Activated naive CD4-positive, alpha-beta T cell treated with anti-CD3 and anti-CD28 coated beads, Interleukin-2, amount 50 U/mL, for 72 hours (primary cell): ENCODE measurements at places on chromosomes 7 and 10. TPM values are rescaled to one million over a fixed set of nuclear protein-coding genes. Genes with fewer than 3 reads are reported as not detected.

DNA sequence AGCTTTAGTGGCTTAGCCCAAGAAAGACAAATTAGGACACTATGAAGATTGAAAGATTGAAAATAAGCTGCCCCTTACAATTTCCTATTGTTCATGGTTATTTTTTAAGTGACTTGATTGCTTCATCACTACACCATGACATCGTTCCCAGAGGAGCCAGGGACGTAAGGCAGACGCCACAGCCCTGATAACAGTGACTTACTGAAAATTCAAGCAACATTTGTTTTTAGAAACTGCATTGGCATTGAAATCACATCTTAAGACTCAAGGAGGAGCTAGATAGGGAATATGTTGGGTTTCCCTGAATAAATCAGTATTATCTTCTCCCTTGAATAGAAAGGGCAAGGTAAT lies 38.7 kb upstream of the ANK3 start:
- DNase-seq = no peak

DNA sequence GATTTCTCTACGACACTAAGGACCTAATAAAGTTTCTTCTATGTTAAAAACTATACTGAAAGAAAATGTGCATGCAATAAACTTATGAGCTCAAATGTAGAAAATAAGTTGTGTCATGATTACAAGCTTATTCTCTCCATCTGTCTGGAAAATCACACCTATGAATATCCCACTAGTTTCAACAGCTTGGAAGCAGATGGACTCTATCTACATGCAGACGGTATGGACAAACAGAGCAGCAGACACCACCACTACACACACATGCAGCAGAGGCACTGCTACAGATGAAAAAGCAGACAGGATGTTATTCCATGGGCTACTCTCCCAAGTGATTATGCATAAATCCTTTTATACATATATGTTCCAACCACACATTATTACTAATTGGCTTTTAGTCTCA lies 123.4 kb upstream of the TARP start:
- DNase-seq = no peak

GRCh38 chr7:100171087-100171681 lies 2.8 kb upstream of the GAL3ST4 start:
- DNase-seq = no peak

DNA sequence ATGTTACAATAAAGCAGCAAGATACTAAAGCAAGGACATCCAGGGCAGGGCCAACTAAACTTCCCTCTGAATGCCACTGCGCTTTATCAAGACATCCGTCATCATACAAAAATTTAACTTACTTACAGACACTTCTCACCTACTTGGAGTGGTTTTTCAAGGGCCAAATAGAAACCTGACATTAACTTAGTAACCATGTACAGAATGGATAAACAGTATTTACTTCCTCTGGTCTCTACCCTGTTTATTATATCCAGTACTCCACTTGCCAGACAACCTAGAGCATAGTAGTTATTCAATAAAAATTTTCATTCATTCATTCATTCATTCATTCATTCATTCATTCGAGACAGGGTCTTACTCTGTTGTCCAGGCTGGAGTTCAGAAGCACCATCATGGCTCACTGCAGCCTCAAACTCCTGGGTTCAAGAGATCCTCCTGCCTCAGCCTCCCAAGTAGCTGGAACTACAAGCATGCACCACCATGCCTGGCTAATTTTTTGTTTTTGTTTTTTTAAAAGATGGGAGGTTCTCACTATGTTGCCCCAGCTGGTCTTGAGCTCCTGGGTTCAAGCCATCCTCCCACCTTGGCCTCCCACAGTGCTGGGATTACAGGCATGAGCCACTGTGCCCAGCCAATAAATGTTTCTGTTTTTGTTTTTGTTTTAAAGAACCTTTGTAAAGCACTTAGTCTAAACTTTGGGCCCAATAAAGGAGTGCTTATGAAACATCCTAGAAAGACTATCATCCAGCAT lies 19.0 kb downstream of the SMURF1 start:
- DNase-seq = no peak

DNA sequence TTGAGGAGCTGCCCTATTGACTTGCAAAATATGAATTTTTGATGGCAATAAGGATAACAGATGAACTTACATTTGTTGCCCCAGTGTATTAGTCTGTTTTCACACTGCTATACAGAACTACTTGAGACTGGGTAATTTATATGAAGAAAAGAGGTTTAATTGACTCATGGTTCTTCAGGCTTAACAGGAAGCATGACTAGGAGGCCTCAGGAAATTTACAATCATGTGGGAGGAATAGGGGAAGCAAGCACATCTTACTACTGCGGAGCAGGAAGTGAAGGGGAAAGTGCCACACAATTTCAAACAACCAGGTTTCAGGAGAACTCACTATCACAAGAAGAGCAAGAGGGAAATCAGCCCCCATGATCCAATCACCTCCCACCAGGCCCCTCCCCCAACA lies 57.9 kb downstream of the ZNF22 start:
- no peak for DNase-seq

- no peak for DNase-seq
Observed at GRCh38 chr10:58894929-58895328, 281.5 kb upstream of the PHYHIPL start.

DNA sequence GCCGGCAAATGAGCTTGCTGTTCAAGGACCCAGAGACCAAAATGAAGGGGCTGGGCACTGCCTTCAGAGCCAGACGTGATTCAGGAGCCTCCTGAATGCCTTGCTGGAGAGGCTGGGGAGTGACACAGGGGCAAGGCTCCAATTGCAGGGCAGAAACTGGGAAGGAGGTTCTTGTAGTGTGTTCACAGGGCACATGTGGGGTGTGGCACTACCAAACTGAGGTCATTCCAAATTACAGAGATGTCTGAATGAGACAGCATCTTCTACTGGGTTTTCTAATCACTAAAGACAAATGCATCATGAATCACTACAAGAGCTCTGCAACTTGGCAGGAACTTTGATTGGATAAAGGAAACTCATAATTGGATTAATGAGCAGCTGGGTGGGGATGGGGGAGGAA lies 17.8 kb downstream of the CRTAC1 start:
- no peak for DNase-seq

- no peak for DNase-seq
Observed at GRCh38 chr7:157791261-157791660, 454.5 kb downstream of the DNAJB6 start.

GRCh38 chr7:31109751-31110150 lies 57.6 kb downstream of the ADCYAP1R1 start:
- DNase-seq = no peak

DNA sequence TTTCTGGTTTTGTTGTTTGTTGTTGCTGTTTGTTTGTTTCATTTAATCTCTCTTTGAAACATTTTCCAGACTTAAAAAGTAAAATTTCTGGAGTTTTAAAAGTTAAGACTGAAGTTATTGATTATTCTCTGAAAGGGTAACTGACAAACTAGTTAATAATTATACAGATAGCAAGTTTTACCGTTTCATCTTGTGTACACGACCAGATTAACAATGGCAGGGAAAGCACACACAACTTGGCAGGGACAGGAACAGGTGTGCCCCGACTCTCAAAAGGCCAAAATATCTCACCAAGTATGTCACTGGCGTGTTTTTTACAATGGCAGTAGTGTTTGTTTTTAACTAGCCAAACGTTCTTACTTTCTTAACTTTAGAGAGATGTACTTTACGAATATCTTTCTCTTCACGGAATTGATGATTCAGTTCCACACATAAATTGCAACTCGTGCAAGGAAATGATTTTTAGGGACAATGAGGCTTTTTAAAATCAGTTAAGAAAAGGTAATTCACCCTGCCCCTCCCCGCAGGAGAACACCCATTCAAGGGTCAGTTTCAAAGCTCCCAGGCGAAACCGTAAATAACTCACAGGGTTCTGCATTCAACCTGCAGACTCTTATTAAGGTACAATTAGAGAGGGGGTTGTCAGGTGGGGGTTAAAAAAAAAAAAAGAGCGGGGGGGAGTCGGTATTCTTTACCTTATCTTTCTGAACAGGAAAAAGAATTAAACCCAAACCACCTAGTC lies 3.5 kb downstream of the CTBP2 start:
- DNase-seq = no peak

DNA sequence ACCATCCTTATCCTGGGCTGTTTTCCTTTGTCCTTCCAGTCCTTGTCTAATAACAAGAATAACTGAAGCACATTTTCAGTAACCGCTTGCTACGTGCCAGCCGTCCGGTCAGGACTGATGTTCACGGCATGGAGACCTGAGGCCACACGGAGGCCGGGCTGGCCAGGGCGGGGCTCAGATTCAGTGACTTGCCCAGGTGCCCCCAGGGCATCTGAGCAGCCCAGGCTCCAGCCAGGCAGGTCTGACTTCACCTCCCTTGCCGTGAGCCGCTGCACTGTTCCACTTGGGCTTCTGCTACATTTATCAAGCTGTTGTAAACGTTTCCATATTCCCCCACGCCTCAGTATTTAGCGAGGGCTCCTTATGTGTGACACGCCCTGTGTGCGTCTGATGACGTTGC lies 43.6 kb upstream of the AP5Z1 start:
- DNase-seq = no peak

DNA sequence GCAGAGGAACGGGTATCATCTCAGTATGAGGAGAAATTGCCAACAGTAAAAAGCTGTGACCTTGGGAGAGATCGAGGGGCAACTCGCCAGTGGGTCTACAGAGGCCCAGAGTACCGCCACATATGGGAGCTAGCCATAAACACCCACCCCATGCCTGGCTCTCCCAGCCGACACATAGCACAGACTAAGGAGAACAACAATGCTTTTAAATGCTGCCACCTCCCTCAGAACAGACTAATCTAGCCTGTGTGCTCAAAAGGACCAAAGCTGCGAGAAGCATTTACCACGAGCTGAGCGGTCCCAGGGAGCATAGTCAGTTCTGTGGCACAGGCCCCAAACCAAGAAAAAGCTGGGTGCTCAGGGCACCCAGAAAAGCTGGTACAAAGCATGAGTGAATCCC lies 73.3 kb downstream of the LSM5 start:
- no peak for DNase-seq

DNA sequence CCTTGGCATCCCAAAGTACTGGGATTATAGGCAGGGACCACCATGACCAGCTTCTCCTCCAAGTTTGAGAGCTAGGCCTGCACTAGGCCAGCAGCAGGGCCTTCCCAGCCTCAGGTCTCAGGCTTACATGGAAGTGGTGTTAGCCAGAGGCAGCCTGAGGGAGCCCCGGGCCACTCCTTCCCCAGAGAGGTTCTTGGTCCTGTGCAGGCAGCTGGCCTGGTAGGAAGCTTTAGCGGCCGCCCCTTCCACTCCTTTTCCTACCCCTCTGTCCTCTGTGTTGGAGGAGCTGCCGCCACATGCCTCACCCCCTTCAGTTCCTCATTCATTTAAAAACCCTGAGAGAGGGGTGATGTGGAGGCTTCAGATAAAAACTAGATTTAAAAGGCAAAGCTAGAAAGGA lies 40.3 kb downstream of the TSPAN15 start:
- no peak for DNase-seq

DNA sequence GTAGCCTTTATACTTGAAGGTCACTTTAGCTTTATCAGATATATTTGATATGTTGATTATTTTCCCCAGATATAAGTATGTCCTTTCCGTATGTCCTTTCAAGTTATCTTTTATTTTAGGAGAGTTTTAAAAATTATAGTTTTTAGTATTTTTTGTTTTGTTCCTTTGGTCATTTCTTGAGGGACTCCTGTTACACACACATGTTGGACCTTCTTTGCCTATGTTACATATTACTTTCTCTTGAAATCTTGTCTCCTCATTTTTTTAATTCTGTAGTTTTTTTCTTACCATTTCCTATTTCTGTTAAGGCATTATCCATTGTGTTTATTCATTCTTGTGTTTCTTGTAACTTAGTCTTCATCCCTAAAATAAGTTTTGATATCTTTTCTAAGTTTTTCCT lies 23.9 kb downstream of the GLCCI1 start:
- no peak for DNase-seq

DNA sequence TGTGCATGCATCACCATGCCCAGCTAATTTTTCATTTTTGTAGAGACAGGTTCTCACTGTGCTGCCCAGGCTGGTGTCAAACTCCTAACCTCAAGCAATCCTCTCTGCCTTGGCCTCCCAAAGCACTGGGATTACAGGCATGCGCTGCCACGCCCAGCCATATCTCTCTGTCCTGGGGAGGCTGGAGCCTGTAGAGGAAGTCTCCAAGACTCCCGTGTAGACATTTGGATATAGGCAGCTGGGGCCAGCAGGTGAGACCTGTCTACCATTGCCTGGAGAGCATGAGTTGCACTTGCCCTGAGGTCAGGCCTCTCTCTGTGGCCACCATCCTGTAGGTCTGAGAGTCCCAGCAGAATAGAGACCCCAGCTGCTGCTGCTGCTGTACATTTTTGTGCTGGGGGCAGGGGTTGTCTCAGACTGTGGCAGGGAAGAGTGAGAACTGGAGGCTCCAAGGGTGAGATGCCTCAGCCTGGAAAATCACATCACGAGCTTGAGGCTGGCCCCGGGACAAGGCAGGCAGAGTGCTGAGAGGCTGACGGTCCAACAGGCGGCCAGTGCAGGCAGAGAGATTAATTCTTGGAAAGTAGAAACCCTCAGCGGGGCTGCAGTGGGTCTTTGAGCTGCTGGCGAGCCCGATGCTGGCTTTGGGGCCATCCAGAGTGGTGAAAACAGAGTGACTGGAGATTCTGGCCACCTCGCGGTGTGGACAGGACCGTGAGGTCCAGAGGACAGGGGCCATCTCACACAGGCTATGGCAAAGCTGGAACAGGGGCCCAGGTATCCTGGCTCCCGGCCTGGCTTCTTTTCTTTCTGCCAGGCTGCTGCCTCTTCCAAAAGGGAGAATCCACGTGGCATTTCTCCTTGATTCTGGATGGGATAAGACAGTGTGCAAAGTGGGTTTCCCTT lies 60.9 kb downstream of the TMEM270 start:
- DNase-seq = no peak

GRCh38 chr10:47154762-47155161 lies 145.2 kb upstream of the GDF10 start:
- DNase-seq = no peak

DNA sequence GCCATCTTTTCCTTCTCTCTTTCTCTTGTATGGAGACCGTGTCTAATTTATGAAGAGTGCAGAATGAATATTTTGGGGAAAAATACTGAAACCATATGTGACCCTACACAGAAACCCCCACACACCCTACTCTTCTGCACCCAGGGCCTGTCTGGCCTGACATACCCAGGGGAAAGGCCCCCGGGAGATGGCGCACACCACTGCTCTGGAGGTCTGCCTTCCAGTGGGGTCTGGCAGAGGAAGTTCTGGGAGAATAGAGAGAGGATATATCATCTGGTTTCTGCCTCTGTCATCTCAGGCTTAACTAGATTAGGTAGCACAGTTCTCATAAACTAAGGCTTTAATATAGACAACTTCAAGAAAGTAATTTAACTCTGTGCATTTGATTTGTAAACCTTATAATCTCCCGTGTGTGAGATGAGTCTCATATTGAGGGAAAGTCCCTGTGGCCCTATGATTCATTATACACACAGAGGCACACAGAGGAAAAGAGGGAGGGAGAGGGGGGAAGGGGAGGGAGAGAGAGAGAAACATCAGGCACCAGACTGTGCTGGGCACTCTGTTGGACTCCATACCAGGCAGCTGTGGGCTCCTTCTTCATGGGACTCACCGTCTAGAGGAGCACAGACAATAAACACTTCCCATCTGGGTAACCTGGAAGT lies 123.3 kb downstream of the AOAH start:
- no peak for DNase-seq

GRCh38 chr7:68238204-68238805 lies 1241.7 kb downstream of the TYW1 start:
- no peak for DNase-seq

The ABCF2 gene
- 33.6 TPM for total RNA-seq

The ATP6V0A4 gene
- total RNA-seq = not detected

The MOGAT3 gene
- not detected for total RNA-seq

The PTPN20 gene
- total RNA-seq = 2.1 TPM

The OPN1SW gene
- total RNA-seq = not detected

The SLC26A5 gene
- total RNA-seq = not detected

The CCDC3 gene
- not detected for total RNA-seq

The SPACDR gene
- 7.7 TPM for total RNA-seq

The ACTR3C gene
- 5.8 TPM for total RNA-seq

The EEPD1 gene
- total RNA-seq = 1.4 TPM
